Erythroblast (primary cell): ENCODE measurements at places on chromosomes 3 and 15.

- DNase-seq: no peak
Observed at GRCh38 chr15:37044915-37045648, 55.3 kb downstream of the MEIS2 start.

DNA sequence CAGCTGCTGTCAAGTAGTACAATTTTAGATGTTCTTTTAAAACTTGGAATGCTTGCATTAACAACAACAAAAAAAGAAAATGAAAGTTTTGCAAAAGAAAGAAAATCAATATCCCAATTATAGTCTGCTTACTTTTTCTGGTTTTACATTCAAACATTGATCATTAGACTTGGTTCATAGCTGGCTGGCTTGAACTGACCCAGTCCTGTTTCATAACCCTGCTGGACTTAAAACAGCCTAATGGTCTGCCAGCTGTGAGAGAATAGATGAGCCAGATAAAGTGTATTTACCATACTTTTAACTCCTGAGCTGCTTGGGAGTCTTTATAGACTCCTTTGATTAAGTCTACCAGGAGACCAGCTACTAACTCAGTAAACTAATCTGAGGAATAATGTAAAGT is 59.2 kb downstream of the PIAS1 start:
- peak; percentile 35 for DNase-seq

DNA sequence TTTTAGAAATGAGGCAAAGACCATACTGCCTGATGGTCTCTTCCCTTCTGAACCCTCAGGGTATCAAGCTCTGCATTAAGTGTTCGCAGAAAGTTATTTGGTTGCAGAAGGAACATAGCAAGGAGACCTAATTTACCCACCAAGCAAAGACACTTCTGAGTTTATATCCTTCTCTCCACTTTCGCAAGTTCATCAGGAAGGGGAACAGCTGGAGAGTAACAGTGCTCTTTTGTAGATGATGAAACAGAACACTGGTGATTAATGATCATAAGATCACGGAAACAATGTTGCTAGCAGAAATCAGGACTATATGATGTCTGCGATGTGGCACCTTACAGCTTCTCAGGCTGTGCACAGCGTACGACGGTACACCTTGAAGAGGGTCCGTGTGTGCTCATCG is 62.1 kb downstream of the NCEH1 start:
- no peak for DNase-seq

GRCh38 chr3:49673715-49674496 is at the start of gene APEH:
TSS of gene APEH (plus strand) at chr3:49674351. CDS start at chr3:49674402, 51 bp downstream.
- DNase-seq: no peak

GRCh38 chr3:133540896-133541674 is 32.4 kb upstream of the CDV3 start:
- no peak for DNase-seq

- no peak for DNase-seq
Observed at GRCh38 chr3:29005862-29006261, 275.0 kb upstream of the RBMS3 start.

DNA sequence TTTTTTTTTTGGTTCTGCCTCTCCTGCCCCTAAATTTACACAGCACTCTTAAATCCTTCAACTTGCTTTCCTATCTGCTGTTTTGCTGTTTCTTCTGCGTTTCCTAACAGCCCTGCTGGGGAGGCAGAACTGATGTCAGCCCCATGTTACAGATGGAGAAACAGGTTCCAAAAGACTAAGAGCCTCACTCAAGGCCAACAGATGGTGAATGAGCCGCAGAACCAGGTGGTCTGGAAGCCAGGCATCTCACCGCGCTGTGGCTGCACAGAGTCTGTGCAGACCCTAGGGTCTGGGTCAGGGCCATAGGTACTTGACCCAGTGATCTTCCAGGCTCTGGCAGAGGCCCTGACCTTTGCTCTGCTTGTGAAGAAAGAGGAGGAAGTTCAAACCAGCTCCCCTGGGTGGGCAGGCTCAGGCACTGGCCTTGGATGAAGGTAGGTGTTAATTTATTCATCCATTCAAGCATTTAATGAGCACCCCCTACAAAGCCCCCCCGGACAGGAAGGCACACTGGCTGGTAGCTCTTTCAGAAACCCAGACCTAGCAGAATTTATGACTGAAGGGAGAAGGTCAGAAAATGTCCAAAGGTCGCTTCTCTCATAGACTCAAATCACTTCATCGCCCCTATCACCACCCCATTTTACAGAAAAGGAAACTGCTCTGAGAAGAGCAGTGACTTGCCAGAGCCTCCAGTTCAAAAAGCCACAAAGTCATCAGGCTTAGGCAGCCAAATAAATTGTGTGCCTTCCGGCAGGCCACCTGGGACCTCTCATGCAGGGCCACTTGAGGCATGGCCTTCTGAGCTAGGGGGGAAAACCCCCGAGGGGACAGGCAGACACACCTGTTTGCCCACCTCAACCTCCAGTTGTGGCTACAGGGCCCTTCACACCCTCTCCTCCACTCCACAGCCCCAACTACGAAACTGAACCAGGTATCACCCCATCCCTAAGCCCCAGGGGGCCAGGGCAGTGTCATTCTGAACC is 2.7 kb downstream of the CHDH start:
- no peak for DNase-seq

DNA sequence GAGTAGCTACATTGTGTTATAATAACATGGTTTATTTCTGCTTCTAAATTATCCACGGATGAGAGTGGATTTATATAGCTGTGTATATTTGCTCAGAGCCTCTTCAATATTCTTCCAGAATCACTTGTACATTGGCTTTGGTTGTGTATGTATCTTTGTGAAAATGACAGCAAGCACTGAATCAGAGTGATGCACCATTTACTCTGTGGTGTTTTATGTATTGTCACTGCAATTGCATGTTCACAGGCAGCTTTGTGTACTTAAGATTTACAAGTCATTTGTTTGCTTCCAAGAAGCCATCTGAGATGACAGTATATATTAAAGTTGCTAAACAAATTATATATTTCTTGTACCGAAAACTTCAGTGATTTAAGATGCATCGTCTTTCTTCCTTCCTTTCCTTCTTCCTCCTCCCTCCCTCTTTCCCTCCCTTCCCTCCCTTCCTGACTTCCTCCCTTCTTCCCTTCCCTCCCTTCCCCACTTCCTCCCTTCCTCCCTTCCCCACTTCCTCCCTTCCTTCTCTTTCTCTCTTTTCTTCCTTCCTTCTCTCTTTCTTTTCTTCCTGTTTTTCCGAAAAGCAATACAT is 362.3 kb upstream of the GOLIM4 start:
- DNase-seq: no peak

DNA sequence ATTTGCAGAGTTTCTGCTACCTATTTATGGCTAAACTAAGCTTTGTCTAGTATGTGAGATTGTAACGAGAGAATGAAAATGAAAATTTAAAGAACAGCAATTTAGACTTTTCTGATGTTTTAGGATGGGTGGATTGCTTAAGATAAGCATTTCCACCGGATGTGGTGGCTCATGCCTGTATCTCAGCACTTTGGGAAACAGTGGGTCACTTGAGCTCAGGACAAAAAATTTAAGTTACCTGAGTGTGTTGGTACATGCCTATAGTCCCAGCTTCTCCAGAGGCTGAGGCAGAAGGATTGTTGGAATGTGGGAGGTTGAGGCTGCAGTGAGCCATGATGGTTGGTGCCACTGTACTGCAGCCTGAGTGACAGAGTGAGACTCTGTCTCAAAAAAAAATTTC is 3.3 kb downstream of the PPP4R2 start:
- no peak for DNase-seq

GRCh38 chr15:27490867-27491595 is 520.0 kb downstream of the GABRG3 start:
- no peak for DNase-seq

DNA sequence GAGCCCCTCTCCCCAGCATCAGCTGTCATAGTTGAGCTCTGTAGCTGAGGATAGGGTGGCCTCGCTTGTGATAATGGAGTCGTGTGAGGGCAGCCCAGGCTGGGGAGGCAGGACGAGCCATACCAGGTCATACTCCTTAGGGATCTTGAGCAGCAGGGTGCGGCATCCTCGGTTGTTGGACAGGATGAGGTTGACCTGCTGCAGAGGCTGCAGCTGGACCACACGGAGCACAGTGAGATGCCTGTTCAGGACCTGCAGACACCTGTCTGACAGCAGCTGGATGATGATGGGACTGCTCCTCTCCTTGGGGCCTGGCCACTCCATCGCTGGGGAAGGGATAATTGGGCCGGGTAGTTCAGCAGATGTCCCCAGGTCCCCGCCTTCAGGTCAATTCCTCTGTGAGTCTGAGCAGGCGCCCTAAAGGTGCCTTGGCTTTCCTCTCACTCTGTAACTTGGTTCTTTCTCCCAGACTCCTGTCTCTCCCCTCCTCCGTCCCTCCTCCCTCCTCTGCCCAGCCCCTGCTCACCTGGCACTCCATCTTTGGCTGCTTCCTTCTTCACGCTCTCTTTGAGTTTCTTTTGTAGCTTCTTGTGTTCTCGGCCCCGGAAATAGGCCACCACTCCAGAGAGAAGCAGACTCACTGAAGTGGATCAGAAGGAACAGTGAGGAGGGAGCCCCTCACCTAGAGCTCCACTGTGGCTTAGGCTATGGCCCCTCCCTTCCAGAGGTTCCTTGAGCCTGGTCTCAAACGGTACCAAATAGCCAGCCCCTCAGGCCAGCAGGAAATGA is 7.8 kb downstream of the DUOX2 start:
- DNase-seq: no peak

DNA sequence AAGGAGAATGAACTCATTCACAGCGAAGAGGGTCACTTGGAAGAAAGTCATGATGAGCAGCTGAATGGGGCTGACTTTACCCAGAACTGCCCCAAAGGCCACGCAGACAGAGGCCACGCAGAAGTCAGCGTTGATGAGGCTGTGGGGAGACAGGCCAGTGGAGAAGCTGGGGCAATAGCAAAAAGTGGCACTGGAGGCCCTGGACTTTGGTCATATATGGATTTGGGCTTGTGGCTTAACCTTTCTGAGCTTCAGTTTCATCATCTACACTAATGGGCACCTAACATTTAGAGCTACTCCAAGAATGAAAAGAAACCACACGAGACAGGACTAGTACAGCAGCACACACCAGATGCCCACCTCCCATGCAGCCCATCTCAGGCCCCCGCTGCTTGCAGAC is 13.3 kb downstream of the RHCG start:
- DNase-seq: no peak

- no peak for DNase-seq
Observed at GRCh38 chr15:99247062-99247461, 2.3 kb downstream of the TTC23 start.

GRCh38 chr15:88378188-88378637 is 89.0 kb downstream of the MRPL46 start:
- no peak for DNase-seq

DNA sequence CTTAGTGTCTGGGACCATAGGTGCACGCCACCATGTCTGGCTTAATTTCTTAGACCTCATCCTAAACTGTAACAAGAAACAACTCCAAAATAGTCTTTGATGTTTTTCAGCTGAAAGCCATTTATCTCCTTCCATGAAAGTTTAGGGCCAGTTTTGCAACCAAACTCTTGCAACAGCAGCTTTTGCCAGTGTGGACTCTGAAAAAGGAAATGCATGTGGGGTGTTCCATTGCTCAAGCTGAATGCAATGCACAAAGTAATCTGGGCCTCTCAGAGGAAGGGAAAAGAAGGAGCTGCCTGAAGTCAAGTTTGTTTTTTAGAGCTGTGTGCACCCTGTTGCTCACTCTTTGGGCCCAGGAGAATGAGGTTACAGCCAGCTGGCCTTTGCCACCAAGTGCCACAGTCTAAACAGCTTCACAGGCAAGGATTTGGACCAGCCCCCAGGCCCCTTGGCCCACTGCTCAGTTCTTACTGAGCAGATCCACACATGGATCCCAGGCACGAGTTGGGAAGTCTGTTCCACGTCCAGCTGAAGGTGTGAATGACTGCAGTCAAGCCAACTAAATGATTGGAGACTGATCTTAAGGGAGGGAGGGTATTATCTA is 212.3 kb upstream of the LRRFIP2 start:
- DNase-seq: no peak

- DNase-seq: no peak
Observed at GRCh38 chr3:72174040-72174439, 389.1 kb upstream of the PROK2 start.

- DNase-seq: no peak
Observed at GRCh38 chr3:170865209-170866094, 4.5 kb downstream of the RPL22L1 start.

- DNase-seq: no peak
Observed at GRCh38 chr15:70032509-70032908, 65.2 kb downstream of the TLE3 start.

GRCh38 chr15:20272422-20273184 is 269.0 kb downstream of the GOLGA6L6 start:
- DNase-seq: no peak

- DNase-seq: no peak
Observed at GRCh38 chr3:156831006-156831405, 4.9 kb downstream of the LEKR1 start.

- DNase-seq: peak; percentile 23
Observed at GRCh38 chr15:76335307-76336253, 993 bp upstream of the ISL2 start.
